ENCODE measurements at places on chromosomes 4 and X. TPM values are rescaled to one million over a fixed set of nuclear protein-coding genes. Genes with fewer than 3 reads are reported as not detected.

The CT47B1 gene
- polyA plus RNA-seq: not detected

The FAM47A gene
- polyA plus RNA-seq: not detected

The NHSL2 gene
- 7.9 TPM for polyA plus RNA-seq

GRCh38 chrX:64205441-64205734, at the start of gene AMER1:
Gene AMER1, minus strand, starts transcription at chrX:64205708. Its CDS starts 12,422 bp downstream, at chrX:64193286.
- DNase-seq: no peak

DNA sequence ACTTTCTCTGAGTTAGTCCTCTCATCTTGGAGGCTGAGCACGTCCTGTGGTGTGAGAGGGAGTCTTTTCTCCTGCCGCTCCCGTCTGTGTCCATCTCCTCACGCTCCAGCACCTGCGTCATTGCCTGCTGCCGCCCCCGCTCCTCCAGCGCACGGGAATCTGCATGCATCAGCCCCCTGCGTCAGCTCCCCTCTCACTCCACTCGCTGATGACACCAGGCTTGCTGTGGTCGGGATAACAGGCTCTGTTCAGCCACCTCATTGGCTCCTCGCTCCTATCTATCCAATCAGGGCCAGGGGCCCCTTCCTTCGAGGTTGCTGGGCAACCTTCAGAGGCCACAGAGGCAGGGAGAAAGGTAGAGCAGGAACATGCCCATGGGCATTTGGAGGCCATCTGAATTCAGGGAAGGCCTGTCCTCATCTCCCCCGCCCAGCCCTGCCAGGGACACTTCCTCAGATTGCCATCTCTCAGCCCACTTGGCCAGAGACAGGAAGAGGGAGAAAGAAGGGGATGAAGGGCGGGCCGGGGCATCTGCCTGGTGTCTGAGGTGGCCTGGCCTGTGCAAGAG, 9.3 kb downstream of the ZNF185 start:
- no peak for DNase-seq

DNA sequence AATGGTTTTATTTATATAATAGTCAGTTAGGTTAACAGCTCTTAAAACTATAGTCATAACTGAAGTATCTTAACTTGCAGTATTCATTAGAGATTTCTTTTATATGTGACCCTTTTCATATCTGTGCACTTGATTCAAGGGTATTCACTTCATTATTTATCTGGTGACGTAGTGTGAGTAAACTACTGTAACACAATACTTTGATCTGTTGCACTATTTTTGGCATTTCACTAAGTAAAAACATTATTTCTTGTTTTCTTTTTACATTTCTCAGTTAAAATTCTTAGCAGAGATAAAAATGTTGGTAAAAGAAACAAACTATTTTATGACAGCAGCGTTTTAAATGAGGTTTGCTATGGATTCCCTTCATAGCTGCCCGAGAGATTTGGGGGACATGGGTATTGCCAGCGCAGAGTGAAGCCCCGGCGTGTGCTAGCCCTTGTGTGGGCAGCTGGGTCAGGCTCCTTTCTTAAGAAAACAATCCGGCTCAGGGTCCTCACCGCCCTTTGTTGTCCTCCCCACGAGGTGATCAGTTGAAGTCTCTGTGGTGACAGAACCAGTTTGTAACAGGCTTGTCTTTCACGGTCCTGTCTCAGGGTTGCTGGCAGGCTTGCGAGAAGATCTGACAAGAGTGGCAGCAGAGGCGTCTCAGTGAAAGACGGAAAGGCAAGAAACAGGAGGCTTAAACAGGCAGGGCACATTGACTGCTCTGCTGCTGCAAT, 293.4 kb downstream of the BMPR1B start:
- DNase-seq: no peak

DNA sequence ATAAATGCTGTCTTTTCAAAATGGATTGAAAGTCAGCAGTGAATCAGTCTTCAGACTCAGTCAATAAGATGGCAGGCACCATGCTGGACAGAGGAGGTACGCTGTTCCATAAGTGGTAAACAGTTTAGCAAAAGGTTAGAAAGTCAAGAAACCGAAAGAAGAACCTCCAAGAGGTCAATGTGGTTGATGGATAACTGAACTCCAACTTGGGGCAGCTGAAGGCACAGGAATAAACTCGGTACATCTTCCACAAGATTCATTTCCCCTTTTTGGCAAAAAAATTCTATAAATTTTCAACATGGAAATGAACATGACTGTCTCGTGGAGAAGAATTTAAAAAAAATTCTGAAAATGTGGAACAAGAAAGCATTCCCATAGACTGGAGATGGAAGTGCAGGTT, 18.4 kb upstream of the SEL1L3 start:
- DNase-seq: no peak

- no peak for DNase-seq
Observed at GRCh38 chr4:48332661-48333060, 8.7 kb upstream of the SLAIN2 start.

- DNase-seq: no peak
Observed at GRCh38 chr4:56511098-56511497, 5.5 kb downstream of the ARL9 start.

- DNase-seq: no peak
Observed at GRCh38 chrX:130829526-130830515, 73.2 kb downstream of the ENOX2 start.
